Germinal center (tissue), 1 donor: ENCODE measurements at places on chromosomes 2 and 18.

DNA sequence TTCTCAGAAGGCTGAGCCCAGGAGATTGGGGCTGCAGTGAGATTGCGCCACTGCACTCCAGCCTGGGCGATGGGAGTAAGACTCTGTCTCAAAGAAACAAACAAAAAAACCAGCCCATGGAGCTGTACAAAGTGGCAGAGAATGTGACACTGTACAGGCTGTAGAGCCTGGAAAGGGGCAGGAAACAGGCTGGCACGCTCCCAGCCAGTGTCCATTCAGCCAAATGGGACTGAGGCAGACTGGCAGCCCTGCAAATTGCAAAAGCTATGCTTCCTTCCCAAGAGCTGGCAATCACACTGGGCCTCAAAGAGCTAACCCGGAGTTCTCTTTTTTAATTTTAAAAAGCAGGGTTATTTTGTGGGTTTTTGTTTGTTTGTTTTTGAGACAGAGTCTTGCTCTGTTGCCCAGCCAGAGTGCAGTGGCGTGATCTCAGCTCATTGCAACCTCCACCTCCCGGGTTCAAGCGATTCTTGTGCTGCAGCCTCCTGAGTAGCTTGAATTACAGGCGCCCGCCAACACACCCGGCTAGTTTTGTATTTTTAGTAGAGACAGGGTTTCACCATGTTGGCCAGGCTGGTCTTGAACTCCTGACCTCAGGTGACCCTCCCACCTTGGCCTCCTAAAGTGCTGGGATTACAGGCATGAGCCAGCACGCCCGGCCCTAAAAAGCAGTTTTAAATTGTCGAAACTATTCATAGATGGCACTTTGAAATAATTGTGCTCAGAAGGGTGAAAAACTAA, 42.8 kb downstream of the SCRN3 start:
- DNase-seq = no peak

DNA sequence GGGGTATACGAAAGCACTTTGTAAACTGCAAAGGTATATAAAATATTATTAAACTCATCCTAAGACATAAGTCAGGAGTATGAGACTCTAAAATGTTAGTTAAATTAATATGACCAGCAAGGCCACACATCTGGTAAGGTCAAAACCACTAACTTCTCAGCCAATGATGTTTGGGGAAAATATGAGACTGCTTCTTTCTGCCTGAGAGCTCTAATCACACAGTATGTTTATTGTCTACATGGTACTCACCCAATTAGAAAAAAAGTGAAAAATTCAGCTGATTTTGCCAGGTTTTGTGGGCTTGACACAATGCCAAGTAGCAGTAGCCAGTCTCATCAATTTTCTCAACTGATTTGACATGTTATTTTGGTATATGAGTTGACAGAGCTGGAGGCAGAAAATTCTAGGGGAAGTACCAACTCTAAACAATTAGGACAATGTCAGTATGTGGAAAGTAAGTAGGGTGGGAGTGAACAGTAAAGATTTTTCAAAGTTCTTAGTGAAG, 87.3 kb downstream of the ALK start:
- no peak for DNase-seq

GRCh38 chr2:175036582-175037018, 31.4 kb upstream of the CHN1 start:
- peak; percentile 21 for DNase-seq

DNA sequence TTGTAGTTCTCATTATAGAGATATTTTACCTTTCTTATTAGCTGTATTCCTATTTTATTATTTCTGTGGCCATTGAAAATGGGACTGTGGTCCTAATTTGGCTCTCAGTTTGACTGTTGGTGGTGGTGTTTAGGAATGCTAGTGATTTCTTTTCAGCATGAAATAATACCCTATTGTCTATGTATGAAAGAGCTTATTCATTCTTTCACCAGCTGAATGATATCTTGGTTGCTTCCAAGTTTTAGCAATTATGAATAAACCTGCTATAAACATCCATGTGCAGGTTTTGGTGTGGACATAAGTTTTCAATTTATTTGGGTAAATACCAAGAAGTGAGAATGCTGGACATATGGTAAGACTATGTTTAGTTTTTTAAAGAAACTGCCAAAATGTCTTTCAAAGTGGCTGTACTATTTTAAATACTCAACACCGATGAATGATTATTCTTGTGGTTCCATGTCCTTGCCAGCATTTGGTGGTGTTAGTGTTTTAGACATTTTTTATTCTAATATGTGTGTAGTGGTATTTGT, 501.6 kb upstream of the GYPC start:
- no peak for DNase-seq

DNA sequence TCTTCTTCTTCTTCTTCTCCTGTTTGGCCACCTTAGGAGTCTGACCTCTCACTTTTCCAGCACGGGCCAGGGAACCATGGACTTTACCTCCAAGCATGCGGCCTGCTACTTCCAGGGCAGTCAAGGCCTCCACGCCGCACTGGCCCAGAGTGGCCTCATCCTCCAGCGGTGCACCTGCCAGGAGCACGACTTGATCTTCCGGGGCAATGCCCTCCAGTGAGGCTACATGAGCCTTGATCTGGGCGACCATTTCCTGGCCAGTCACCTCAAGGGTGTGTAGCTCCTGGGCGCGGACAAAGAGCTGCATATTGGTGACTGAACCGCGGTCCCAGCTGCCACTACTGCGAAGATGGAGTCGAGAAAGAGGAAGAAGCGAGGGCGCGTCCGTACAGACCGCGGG, 67.1 kb downstream of the DIPK1C start:
- DNase-seq = no peak

DNA sequence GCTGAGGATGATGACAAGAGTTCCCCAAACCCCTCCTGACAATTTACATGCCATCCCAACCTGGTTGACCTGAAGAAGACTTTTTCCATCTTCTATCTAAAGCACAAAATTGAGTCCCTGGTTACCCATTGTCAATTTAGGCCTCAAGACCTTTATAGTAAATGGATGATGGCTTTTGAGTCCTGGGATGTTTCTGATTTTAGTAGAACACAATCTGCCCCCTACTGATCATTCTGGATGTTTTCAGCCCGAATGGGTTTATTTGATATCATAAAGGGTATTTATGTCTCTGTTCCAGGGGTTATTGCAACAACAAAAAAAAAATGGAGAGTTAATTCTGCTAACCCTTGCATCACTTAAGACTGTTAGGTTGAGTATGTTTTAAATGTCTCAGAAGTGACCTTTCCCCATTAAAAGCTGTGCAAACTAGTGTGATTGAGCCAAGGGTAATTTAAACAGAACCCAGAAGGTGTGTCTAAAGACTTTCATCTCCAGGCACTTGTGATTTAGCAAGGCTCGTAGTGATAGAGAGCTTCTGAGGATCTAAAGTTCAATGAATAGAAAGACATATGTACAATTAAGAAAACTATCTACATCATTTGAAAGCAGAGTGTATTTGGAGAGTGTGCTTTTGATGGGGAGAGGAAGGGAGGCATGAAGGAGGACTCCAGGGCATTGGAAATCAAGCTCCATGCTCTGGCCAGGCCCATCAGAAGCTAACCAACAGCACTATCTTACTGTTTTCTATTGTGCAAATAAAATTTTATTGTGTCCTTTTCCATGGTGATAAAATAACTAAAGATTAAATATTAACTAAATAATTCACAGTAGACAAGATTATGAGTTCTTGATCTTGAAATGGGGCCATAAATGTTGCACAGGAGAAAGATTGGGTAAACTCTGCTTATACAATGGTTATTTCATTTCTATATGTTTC, 96.6 kb upstream of the NOSTRIN start:
- DNase-seq = no peak

DNA sequence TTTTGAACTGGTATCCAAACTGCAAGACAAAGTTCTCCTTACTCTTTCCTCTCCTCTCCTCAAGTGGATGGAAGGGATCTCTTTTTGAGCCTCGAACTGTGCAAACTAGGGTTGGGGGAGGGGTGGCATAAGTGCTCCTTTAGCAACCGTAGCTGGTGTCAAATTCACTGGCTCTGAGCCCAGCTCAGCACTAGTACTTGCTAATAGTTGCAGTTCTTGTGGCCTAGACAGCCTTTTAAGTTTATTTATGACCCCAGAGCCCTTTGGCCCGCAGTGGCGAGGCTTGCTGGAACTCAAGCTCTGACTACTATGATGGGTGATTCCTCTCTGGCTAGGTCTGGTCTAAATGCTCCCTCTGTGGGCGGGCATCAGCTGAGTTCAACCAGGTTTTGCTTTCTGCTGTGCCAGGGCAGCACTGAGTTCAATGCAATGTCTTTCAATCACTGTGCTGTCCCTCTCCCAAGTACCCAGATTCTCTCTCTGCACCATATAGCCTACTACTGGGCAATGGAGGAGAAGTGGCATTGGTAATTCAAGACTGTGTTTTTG, 528.4 kb upstream of the SYT4 start:
- no peak for DNase-seq

DNA sequence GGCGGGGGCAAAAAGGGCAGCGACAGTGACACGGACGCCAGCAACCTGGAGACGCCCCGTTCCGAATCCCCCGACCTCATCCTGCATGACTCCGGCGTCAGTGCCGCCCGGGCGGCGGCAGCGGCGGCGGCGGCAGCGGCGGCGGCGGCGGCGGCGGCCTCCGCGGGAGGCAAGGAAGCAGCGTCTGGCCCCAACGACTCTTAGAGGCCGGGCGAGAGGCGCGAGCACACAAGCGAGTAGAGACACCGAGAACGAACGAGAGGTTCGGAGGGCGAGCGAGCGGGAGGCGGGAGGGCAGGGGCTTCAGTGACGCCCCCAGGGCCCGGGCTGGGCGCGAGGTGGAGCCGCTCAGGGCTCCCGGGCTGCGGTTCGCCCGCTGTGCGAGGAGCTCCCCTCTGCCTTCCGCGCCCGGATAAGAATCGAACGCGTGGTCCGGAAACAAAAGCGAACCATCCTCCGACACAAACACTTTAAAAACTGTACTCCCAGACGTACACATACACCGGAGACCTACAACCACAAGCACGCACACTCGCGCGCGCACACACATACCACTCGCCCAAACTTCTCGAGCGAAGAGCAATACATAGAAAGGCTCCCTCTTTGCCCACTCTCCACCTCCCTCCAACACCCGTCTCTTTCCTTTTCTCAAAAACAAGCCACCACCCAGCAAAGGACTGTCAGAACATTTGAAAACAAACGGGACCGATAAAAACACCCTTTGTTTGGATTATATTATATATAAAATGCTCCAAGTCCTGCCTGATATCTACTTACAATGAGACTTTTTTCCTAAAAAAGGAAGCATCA, 2.8 kb downstream of the SP9 start:
- DNase-seq = peak; percentile 46

DNA sequence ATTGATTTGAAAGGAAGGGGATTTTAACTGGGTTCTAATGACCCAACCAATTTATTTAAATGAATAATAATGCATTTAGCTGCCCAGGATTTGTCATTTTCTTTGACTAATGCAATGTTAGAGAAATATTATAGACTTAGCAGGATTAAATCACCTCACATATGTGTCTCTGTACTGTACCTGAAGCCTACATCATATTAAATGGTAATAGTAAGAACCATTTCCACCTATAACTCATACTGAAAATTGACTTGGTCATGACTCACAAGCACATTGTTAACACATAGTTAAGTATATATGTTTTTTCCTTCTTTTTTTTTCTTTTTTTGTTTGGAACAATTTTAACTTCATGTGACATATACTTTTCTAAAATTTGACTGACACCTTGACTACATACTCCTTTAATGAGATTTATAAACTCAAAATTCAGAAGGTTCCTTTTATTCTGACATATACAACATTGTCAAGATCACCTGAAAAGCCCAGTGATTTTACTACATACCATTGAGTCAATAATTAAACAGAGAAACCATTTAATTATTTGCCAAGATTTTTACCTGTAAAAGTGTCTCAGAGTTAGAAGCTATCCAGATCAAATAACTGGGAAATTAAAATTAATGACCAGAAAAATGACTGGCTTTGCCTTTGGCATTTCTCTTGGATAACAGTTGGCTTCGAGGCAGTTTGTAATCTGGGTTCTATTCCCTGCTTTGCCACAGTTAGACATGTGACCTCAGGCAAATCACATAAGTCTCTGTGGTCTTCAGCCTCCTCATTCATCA, 58.8 kb upstream of the CDC42EP3 start:
- no peak for DNase-seq

DNA sequence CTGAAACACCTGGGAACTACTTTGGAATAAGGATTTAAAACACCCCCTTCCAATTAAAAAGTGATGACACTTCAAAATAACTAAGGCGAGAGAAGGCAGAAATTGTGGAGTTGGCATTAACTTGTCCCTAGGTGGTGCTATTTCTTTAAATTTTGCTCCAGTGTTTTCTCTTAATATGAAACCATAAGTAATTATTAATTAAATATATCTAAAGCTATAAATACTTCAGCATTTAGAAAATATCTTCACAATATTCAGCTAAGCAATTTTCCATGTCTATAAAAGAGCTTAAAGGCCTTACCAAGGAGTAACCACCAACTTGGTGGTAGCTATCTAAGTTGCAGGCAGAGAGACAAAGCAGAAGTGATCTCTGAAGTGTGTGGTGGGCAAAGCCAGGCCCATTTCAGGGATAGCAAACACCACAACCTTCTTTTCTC, 186.8 kb upstream of the PGAP1 start:
- DNase-seq = peak; percentile 36

DNA sequence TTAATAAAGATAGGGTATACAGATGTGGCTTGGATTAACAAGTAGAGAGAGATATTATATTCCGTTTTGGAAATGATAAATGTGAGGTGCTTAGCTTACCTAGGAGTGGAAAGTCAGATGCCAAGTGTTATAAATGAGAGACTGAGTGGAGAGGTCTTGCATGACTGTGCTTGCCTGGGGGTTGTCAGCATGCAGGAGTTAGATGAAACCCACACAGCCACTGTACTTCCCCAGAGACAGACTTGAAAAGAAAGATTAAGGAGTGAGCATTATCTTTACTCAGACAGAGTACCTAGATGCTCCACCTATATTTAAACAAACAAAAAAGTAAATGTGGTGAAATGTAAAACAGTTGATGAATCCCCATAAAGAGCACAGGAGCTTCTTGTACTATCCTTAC, 482.7 kb downstream of the RIT2 start:
- DNase-seq = no peak

GRCh38 chr18:8673256-8674209, 31.8 kb upstream of the MTCL1 start:
- DNase-seq = no peak

GRCh38 chr2:217370391-217370790, 510.5 kb upstream of the TNP1 start:
- DNase-seq = no peak

GRCh38 chr2:10779776-10780490, 32.7 kb downstream of the PDIA6 start:
- DNase-seq = no peak

- no peak for DNase-seq
Measured at GRCh38 chr2:241981076-241981700, 111.7 kb downstream of the RTP5 start.

DNA sequence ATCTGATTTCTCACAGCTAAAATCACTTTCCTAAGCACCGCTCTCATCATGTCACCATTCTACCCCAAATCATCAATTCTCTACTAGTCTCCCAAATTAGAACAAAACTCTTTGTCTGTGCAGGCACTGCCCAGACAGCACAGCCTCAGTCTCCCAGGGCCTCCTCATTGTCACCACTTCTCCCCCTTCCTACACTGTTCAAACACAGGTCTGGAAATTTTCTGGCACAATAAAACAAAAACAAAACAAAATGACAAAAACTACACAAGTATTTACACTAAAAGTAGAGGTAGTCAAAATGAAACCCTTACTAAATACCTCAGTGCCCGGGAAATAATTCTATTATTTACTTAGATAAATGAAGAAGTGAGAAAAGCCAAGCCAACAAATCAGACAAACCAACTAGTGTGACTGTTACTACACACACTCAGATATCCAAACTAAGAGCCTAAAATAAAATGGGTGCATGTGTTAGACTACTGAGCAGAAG, 156.2 kb upstream of the DNMT3A start:
- DNase-seq = peak; percentile 17
